ENCODE measurements at places on chromosomes 7 and 10. TPM values are rescaled to one million over a fixed set of nuclear protein-coding genes. Genes with fewer than 3 reads are reported as not detected.

DNA sequence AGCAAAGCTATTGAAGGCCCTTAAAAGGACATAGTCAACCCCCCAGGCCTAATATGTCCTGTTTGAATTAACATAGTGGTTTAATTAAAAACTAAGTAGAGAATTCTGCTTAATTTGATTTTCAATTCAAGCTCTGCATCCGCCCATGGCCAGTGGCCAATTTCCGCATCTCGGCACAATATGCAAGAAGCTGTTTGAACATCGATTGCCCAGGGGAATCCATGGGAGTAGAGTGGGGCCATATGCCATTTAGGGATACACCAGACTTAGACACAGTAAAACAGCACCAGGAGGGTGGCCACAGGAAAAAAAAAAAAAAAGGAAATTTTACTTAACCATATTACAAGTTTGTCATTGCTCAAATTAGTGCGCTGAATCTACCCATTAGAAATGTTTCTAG is 100.4 kb downstream of the LMBR1 start:
- H3K4me3 ChIP-seq, result no peak overlapping the region
- no peaks in the 10 kb centered on the region for H3K4me1 ChIP-seq
- no peak overlapping the region for H3K27ac ChIP-seq
- H3K27me3 ChIP-seq, result no peaks in the 10 kb centered on the region
- no peak for DNase-seq
- no peaks in the 10 kb centered on the region for H3K36me3 ChIP-seq

GRCh38 chr10:119257899-119258419 is 50.6 kb downstream of the GRK5 start:
- DNase-seq, result no peak
- no peaks in the 10 kb centered on the region for H3K27me3 ChIP-seq
- no peak overlapping the region for H3K4me3 ChIP-seq
- H3K27ac ChIP-seq, result no peak overlapping the region
- no peaks in the 10 kb centered on the region for H3K36me3 ChIP-seq
- H3K4me1 ChIP-seq, result no peaks in the 10 kb centered on the region

GRCh38 chr7:19362099-19362498 is 216.9 kb upstream of the FERD3L start:
- H3K27ac ChIP-seq, result no peak overlapping the region
- H3K4me1 ChIP-seq, result no peaks in the 10 kb centered on the region

GRCh38 chr7:112510743-112511110 is 29.9 kb downstream of the LSMEM1 start:
- H3K4me1 ChIP-seq, result no peaks in the 10 kb centered on the region
- H3K27ac ChIP-seq, result no peak overlapping the region
- no peak overlapping the region for H3K4me3 ChIP-seq
- H3K27me3 ChIP-seq, result no peaks in the 10 kb centered on the region
- DNase-seq, result no peak

The CRHR2 gene
- not detected for total RNA-seq

The TPK1 gene
- total RNA-seq, result 20.0 TPM

GRCh38 chr10:67884842-67885670 is 600 bp downstream of the SIRT1 start:
- peaks cover 6% of the 10 kb centered on the region for H3K4me1 ChIP-seq
- H3K27me3 ChIP-seq, result no peaks in the 10 kb centered on the region
- peak overlapping the region; percentile 70 for H3K27ac ChIP-seq
- peak; percentile 67 for DNase-seq
- peaks cover 34% of the 10 kb centered on the region for H3K36me3 ChIP-seq

The MYH16 gene
- not detected for total RNA-seq

The GOLGA7B gene
- total RNA-seq, result 12.2 TPM

The NUP205 gene
- total RNA-seq, result 52.4 TPM

DNA sequence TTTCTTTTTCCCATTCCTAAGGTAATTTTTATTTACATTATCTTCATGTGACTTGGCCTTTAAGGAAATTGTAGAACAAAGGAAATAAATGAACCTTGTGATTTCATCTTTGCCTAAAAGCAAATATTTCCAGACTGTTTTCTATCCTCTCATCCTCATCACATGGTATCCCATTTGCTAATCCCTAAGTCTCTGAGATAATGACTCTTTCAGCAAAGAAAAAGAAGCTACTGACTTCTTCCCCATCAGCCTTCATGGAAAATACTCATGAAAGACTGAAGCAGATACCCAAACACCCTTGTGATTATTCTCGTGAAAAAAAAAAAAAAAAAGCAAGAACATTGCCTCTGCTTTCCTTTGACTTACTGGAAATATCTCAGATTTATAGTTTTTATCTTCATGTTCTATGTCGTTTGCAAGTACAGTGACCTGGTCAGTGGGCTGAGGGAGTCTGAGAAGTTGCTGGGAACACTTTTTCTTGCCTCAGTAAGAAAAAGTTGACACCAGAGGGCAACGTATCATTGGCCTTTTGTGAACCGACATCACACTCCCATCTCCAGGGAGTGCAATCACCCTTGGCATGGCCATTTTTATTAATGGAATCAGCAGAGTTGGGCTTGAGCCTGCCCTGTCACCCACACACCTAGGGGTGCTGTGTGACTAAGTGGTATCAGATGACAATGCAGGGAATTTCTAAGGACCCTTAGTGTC is 246.0 kb upstream of the KMT2E start:
- H3K4me3 ChIP-seq, result no peak overlapping the region
- no peaks in the 10 kb centered on the region for H3K4me1 ChIP-seq
- no peaks in the 10 kb centered on the region for H3K36me3 ChIP-seq
- DNase-seq, result no peak
- no peaks in the 10 kb centered on the region for H3K27me3 ChIP-seq
- H3K27ac ChIP-seq, result no peak overlapping the region

DNA sequence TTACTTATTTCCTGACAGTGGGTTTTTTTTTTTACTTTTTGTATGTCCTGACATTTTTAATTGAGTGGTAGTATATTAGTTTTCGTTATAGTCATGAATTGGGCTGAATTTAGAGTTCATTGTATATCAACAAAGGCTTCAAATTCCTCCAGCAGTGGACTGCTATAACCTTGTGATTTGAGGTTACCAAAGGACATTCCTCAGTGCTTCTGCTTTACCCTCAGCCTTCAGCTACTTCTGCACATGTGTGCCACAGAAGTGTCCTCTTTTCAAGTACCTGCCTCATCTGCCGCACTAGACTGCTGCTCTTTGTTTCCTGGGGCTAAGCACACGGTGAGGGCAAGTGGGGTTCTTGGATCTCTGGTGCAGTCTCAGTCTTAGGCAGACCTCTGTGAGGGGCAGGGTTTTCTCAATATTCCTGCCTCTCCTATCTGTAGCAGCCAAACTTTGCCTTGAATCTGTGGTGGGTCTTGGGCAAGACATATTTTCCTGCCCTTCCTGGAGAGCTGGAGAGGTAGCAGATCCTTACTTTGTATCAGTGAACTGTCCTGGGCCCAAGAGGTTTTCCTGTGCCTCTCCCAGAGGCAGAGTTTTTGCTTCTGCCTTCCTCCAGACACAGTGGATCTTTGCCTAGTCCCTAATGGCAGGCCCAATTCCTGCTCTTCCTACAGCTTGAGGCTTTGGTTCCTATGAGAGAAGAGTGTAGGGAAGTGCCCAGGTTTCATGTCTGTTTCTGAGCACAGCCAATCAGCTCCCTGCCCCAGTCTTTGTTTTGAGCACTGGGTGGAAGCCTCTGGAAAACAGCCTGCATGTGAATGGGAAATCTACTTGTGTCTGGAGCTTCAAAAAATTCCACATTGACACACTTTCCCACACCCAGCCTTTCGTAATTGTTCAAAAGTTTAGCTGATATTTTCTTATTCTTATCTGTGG is 39.0 kb upstream of the STRIP2 start:
- H3K4me3 ChIP-seq, result no peak overlapping the region
- no peaks in the 10 kb centered on the region for H3K4me1 ChIP-seq

DNA sequence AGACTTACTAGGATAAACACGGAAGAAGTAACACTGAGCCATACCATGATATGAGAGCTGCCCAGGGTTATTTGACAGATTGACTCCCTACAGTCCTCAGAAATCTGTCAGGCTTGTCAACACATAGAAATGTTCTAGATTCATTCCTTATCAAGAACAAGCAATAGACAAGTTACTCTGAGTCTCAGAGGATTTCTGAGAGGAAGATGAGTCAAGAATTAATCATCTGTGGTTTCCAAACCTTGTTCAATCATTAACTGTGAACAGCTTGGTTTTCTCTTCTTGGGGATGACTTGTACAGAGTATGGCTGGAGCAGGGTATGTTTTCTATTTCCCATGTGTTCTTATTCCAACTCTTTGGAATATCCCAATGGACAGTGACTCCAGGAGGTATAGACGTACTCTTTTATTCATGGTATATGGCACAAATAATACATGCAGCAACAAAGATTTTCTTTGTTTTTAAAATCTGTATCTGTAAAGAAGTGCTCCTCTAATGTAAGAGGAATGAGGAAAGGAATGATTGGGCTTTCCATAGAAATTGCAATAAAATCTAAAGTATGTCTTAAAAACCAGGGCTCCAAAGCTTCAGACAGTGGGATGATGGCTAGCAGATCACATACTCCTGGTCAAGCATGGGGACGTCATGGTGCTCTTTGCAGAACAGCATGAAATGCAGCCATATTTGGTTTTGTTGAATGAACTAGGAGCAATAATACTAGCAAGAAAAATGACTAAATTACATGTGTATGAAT is 11.9 kb upstream of the SFR1 start:
- DNase-seq, result no peak
- no peak overlapping the region for H3K27ac ChIP-seq
- H3K36me3 ChIP-seq, result no peaks in the 10 kb centered on the region
- no peak overlapping the region for H3K4me3 ChIP-seq

DNA sequence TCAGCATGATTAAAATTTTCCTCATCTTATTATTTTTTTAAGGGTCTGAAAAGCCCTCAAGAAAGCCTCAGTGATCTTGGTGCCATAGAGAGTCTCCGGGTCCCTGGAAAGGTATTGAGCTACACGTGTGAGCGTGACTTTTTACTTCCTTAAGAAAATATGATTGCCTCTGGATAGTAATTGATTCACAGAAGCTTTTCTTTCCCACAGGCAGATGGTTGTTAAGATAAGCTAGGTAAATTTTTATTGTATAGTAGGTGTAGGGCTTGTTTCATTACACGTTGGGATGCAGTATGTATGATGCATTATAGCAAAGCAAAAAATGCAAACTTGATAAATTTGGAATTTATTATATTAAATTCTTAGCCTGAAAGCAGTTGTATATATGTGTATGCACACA is 7.7 kb downstream of the VPS50 start:
- H3K4me3 ChIP-seq, result no peak overlapping the region
- no peaks in the 10 kb centered on the region for H3K27me3 ChIP-seq
- DNase-seq, result no peak

GRCh38 chr10:29470355-29470705 is 164.4 kb downstream of the SVIL start:
- no peak overlapping the region for H3K4me3 ChIP-seq
- no peaks in the 10 kb centered on the region for H3K4me1 ChIP-seq
- peaks cover 58% of the 10 kb centered on the region for H3K36me3 ChIP-seq
- no peaks in the 10 kb centered on the region for H3K27me3 ChIP-seq
- DNase-seq, result no peak

- no peak for DNase-seq
- no peaks in the 10 kb centered on the region for H3K36me3 ChIP-seq
- H3K4me1 ChIP-seq, result no peaks in the 10 kb centered on the region
- no peaks in the 10 kb centered on the region for H3K27me3 ChIP-seq
- no peak overlapping the region for H3K4me3 ChIP-seq
- no peak overlapping the region for H3K27ac ChIP-seq
Observed at GRCh38 chr10:5036511-5036910, 32.9 kb upstream of the AKR1C2 start.

The AASS gene
- total RNA-seq, result 5.4 TPM

- H3K4me3 ChIP-seq, result no peak overlapping the region
- H3K27me3 ChIP-seq, result no peaks in the 10 kb centered on the region
- no peaks in the 10 kb centered on the region for H3K4me1 ChIP-seq
- H3K27ac ChIP-seq, result no peak overlapping the region
Observed at GRCh38 chr10:123024540-123024939, 15.7 kb downstream of the ACADSB start.

The JAKMIP3 gene
- total RNA-seq, result 0.53 TPM

GRCh38 chr7:11346302-11346701 is 372.6 kb downstream of the PHF14 start:
- no peaks in the 10 kb centered on the region for H3K27me3 ChIP-seq
- DNase-seq, result no peak
- no peak overlapping the region for H3K27ac ChIP-seq
- no peaks in the 10 kb centered on the region for H3K4me1 ChIP-seq
- no peak overlapping the region for H3K4me3 ChIP-seq

The ELAPOR2 gene
- 3.8 TPM for total RNA-seq

All from T-cell (primary cell).